Ovary (tissue), 10 donors: ENCODE measurements at places on chromosomes 3 and 15. TPM values are rescaled to one million over a fixed set of nuclear protein-coding genes. Genes with fewer than 3 reads are reported as not detected.

GRCh38 chr3:152193673-152194267, 75.0 kb upstream of the MBNL1 start:
- no peak for DNase-seq

DNA sequence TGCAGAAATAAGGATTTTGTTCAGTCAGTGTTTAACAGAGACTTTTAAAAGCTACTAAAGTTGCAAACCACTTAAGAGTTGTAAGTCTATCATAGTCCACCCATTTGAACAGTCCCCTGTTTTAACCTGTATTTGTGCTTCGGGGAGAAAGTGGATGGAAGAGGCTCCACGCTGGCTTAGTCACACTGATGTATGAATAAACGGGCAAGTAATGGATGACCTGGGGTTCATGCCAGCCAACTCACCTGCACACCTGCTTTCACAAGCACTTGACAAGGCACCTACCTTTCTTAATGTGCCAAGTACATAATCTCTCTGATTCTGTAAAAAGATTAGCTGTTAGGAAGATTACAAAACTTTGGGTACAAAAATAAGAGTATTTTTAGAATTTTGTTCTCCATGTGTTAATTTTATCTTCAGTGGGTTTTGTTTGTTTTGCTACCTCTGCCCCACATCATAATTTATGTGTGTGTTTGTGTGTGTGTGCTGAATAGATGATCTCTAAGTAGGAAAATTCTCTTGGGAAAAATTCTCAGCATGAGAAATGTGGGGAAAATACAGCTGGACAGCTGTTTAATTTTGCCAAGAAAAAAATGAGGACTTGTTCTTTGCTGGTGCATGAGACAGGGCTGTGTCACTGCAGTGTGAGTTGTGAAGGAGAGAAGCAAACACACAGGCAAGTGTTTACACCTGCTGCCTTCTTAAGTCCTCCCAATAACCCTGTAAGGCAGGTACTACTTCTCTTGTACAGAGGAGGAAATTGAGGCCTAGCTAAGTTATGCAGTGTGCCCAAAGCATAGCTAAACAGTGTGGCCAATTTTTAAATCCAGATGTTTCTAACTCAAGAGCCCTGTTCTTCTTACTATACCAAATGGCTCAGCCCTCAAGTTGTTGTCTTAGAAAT, 181.2 kb upstream of the IL12A start:
- no peak for DNase-seq

- no peak for DNase-seq
Observed at GRCh38 chr3:144553301-144553700, 581.7 kb downstream of the DIPK2A start.

- DNase-seq = no peak
Observed at GRCh38 chr3:135622215-135622614, 343.3 kb upstream of the PPP2R3A start.

GRCh38 chr15:64911311-64912186, at the start of gene ANKDD1A:
Gene ANKDD1A (plus strand): TSS chr15:64911902. CDS start chr15:64911931, 29 bp downstream.
- peak; percentile 81 for DNase-seq

- no peak for DNase-seq
Observed at GRCh38 chr3:143835312-143835711, 13.0 kb downstream of the SLC9A9 start.

- DNase-seq = peak; percentile 63
Observed at GRCh38 chr3:61650276-61650675, 88.9 kb downstream of the PTPRG start.

GRCh38 chr3:60192297-60193114, 1058.7 kb downstream of the FHIT start:
- DNase-seq = no peak

- no peak for DNase-seq
Observed at GRCh38 chr15:24858737-24859601, 95.8 kb upstream of the SNRPN start.

- no peak for DNase-seq
Observed at GRCh38 chr3:38131621-38132369, 5.1 kb downstream of the ACAA1 start.

DNA sequence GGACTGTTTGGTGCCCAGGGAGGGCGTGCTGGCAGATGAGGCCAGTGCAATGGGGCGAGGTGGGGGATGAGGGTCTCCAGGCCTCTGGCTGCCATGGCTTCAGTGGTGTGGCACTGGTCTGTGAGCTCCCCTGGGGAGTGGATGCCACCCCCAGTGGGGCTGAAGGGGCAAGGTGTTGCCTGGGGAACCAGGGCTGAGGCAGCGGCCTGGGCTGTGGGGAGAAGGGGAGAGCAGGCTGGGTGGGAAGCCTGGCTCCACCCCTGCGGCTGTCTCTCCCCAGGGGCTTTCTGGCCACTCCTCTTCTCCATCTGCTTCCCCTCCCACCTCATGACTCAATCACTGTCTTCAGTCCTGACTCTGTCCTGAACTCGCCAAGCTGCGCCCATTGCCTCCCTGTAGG, 88.4 kb upstream of the TLE3 start:
- no peak for DNase-seq

- DNase-seq = no peak
Observed at GRCh38 chr3:148932972-148933371, 58.4 kb upstream of the GYG1 start.

- DNase-seq = no peak
Observed at GRCh38 chr3:193134856-193135255, 106.2 kb upstream of the PLAAT1 start.

GRCh38 chr3:79258479-79258878, 509.3 kb downstream of the ROBO1 start:
- no peak for DNase-seq

GRCh38 chr3:4271834-4272233, 31.3 kb upstream of the SETMAR start:
- DNase-seq = no peak

DNA sequence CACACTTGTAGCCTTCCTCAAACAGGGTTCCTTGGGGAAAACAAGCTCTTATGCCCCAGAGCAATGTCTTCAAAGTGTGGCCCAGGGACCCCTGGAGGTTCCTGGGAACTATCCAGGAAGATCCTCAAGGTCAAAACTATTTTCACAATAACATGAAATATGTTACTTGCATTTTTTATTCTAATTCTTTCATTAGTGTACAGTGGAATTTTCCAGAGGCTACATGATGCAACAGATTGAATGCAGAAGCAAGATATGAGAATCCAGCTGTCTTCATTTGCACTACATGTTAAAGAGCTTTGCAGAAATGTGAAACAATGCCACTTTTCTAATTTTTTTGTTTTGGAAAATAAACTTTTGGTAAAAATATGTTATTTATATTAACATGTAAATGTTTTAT, 190.9 kb downstream of the SLC9A9 start:
- no peak for DNase-seq

GRCh38 chr3:38649500-38650247, at the start of gene SCN5A:
Gene SCN5A (minus strand): TSS chr3:38649687. CDS start chr3:38633307, 16,380 bp downstream.
- DNase-seq = peak; percentile 68

The SPATA12 gene
- total RNA-seq = not detected

The SAMD7 gene
- not detected for total RNA-seq

The PIAS1 gene
- total RNA-seq = 65.5 TPM

The SNURF gene
- total RNA-seq = 36.6 TPM

The MST1R gene
- total RNA-seq = 2.2 TPM

The EPHB3 gene
- 5.6 TPM for total RNA-seq

The MAP1A gene
- total RNA-seq = 11.0 TPM

The WWTR1 gene
- total RNA-seq = 96.4 TPM

The PP2D1 gene
- total RNA-seq = not detected

The CDHR4 gene
- not detected for total RNA-seq

The SYNPR gene
- not detected for total RNA-seq

The SCN11A gene
- total RNA-seq = under 0.01 TPM

The KNL1 gene
- total RNA-seq = 1.4 TPM

The MOBP gene
- 0.07 TPM for total RNA-seq

The CHRNA7 gene
- total RNA-seq = 1.8 TPM

The IRAK2 gene
- total RNA-seq = 1.5 TPM

The RETNLB gene
- total RNA-seq = not detected

The KIF7 gene
- 10.6 TPM for total RNA-seq
